ENCODE measurements at places on chromosomes 3 and 15.

- DNase-seq, result no peak
Observed at GRCh38 chr15:62788224-62788623, 254.3 kb upstream of the TPM1 start.

DNA sequence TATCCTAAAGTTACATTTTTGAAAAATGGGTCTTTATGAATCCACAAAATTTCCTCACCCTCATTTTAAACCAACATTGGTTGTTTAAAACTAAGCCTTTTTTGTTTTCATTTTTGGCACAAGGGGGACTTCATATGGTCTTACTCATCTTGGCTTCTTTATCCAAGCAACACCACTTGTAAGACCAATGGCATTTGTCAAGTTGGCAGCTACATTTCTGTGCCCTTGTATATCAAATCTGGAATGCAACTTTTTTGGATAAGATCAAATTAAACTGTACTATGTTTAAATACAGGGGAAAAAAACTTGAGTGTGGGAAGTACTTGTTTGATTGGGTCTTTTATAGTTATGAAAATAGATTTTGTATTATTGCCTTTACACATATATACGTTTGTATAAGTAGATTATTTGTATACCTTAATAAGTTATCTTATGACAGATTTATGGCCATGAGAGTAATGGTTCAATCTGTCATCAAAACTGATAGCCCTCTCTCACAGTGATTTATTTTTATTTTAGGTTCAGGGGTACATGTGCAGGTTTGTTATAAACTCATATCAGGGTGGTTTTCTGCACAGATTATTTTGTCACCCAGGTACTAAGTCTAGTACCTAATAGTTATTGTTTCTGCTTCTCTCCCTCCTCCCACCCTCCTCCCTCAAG, 43.4 kb downstream of the GPR160 start:
- peak; percentile 84 for DNase-seq

DNA sequence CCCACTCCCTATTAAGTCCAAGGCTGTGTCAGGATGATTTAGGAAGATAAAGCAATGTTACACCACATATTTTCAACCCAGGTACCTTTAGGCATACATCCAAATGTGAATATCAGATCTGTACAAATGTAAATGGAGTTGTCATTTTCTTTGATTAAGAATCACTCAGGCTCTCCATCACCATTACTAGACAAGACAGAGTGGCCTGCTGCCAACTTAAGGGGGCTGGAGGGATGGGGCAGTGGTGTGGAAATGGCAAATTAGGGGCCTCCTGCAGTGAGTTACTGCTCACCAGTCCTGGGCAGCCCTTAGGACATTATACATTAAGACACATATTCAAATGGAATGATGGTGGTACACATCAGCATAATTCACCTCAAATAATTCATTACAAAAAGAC, 211.0 kb downstream of the TNIK start:
- no peak for DNase-seq

- no peak for DNase-seq
Observed at GRCh38 chr3:3180456-3180855, 965 bp upstream of the CRBN start.

DNA sequence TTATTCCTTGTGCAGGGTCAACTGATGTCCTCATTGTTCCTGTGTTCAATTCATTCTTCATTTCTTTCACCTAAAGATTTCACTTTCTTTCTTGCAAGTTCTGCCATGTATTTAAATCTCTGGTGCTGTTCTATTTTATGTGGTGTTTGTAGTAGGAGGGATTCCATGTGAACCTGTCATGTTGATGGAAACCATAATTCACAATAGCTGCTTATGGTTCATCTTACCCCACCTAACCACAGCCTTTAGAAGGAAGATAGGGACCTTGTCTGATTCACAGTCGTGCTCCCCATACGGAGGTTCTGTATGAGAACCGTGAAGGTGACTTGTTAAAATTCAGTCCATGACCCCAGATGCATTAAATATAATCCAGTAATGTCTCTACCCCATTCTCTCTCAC, 21.9 kb downstream of the SLCO2A1 start:
- no peak for DNase-seq

GRCh38 chr3:17407576-17407975, 334.9 kb downstream of the TBC1D5 start:
- peak; percentile 60 for DNase-seq

DNA sequence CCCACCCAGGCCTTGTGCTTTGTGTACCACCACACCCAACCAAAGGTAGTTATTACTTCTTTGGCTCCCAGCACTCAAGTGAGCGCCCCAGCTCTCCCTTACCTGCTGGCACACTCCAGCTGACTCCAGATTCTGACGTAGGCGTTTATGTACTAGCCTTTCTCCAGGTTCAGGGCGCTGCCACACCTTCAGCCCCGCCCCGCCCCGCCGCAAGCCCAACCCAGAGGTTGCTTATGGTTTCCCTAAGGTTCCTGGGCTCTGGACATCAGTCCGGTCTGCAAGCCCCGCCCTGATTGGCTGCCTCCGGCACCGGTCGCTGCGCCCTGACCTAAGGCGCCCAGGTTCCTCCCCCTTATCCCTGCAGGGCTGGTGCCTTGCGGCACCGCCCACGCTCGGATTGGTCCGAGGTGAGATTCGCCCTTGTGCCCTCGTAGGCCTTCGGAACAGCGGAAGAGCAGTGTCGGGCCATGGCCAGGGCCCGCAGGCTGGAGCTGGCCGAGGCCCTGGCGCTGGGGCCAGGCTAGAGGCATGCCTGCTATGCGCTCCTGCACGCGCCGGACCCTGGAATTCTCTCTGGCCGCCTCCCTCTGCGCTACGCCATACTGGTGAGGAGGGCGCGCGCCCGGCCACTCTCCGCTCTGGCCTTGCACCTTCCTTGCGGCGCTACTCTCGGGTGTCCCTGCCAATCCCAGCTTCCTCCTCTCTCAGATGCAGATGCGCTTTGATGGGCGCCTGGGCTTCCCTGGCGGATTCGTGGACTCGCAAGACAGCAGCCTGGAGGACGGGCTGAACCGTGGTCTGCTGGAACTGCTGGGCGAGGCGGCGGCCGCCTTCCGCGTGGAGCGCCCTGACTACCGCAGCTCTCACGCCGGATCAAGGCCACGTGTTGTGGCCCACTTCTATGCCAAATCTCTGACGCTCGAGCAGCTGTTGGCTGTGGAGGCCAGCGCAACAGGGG, 19.8 kb upstream of the NUDT16 start:
- DNase-seq, result peak; percentile 42

DNA sequence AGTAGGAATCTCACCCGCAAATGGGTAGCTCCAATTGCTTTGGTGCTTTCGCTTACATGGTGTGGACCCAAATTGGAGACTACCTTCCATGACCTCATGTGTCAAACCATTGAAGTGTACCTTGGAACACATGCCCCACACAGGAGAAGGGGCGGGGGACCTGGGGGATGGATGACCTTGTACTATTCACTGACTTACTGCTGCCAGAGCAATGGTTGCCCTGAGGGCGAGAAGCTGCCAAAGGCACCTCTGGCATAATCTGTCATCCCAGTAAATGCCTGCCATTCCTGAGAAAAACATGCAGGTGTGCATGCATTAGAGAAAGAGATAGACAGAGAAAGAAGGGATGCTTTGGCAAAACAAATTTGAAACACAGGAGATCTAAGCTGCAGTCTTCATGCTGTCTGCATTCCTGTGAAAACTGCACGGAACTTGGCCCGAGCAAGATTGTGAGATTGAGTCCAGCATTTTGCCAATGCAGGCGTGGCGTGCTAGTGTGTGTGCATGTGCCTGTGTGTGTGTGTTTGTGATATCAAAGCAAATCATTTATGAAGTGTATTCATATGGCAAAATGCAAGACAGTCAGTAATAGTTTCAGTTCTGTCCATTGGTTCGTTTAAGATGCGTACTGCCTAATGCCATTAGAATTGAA, 219.5 kb upstream of the MDFIC2 start:
- DNase-seq, result no peak

GRCh38 chr3:8979262-8979661, 16.0 kb upstream of the RAD18 start:
- no peak for DNase-seq

- no peak for DNase-seq
Observed at GRCh38 chr3:126371096-126371705, 14.0 kb upstream of the KLF15 start.

DNA sequence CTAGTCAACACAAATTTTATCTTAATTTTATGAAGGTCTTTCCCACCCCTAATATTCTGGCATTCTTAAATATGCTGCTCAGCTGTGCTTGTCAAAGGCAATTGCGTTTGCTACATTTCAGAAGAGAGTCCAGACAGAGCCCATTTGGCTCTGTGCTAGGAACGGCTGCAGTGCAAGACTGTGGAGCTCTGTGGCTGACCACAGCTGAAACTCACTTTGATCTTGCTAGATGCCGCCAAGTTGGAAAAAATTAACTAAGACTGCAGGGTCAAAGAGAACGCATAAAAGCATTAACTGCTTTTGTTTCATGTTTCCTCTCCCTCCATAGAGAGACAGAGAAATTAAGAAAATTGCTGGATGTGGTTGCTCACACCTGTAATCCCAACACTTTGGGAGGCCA, 7.6 kb upstream of the PPP1R2 start:
- no peak for DNase-seq

- no peak for DNase-seq
Observed at GRCh38 chr3:103403191-103403590, 968.4 kb downstream of the ZPLD1 start.
